Substantia nigra (tissue), 51 donors: ENCODE measurements at places on chromosomes 6 and 20.

GRCh38 chr6:41584668-41585205, 38.6 kb downstream of the FOXP4 start:
- DNase-seq = no peak

GRCh38 chr20:21395666-21396598, 1.4 kb downstream of the NKX2-4 start:
- no peak for DNase-seq

DNA sequence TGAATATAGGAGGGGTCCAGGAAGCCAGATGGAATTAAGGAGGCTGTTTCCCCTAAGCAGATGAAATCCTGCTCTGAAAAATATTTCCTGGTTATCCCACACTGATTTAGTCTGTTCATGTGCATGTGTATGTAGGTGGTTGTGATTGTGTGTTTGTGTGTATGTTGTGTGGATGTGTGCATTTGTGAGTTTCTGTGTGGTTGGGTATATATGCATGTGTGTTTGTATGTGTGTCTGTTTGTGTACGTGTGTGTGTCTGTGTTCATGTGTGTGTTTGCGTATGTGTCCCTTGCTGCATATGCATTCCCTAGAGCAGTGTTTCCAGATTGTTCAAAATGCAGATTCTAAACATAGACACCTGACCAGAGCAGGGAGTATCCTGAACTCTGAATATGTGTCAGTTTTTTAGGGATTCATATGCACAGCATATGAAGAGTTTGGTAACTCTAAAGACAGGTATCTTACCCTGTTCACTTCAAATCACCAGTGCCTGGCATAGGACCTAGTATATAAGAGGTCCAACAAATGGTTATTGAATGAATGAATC, 239.8 kb downstream of the MAFB start:
- DNase-seq = no peak

DNA sequence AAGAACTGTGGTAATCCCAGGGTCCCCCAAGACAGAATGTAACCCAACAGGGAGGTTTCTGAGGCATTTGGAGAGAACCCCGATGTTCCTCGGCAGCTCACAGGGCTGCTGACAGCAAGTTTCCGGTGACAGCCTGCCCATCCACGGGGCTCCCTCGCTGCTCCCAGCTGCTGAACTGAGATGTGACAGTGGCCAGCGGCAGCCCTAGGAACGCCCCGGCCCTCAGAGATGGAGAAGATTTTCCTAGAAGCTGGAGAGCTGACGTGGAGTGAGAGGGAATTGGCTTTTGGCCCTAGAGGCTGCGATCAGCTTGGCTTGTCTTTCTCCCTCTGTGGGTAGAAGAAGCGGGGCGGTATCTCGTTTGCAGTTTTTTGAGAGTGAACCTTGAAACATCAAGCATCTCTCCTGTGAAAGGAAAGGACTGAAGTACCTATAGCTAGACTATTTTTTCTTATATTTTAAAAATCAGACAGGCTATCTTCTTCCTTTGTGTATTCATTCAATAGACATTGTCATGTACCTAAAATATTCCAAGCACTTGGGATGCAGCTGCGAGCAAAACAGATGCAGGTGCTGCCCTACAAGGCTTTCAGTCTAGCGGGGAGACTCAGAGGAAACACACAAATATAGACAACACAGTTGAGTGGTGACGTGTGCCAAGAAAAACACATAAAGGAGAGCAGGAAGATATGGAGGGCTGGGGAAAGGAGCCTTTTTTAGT, 28.4 kb upstream of the NFATC2 start:
- DNase-seq = no peak

DNA sequence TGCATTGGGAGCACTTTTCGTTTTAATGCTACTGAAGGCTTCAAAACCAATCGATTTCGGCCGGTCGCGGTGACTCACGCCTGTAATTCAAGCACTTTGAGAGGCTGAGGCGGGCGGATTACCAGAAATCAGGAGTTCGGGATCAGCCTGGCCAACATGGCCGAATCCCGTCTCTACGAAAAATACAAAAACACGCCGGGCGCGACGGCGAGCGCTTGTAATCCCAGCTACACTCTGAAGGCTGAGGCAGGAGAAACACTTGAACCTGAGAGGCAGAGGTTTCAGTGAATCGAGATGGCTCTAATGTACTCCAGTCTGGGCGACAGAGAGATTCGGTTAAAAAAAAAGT, 58.4 kb downstream of the TRIM38 start:
- peak; percentile 37 for DNase-seq

- DNase-seq = no peak
Measured at GRCh38 chr6:2853769-2854395, 12.2 kb upstream of the SERPINB1 start.

DNA sequence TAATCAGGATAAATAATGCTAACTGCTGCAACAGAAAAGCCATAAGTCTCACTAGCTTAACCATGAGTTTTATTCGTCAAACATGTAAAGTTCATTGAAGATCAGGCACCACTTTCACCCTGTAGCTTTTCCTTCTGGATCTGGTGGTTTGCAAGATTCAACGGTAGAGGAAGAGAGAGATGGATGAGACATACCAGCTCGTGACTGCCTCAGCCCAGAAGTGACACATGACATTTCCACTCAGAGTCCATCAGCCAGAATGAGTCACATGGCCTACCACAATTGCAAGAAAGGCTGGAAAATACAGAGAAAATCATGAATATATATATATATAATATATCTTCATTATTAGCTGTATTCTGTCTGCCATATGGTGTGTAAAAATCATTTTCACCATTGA, 29.0 kb downstream of the SPTLC3 start:
- no peak for DNase-seq

DNA sequence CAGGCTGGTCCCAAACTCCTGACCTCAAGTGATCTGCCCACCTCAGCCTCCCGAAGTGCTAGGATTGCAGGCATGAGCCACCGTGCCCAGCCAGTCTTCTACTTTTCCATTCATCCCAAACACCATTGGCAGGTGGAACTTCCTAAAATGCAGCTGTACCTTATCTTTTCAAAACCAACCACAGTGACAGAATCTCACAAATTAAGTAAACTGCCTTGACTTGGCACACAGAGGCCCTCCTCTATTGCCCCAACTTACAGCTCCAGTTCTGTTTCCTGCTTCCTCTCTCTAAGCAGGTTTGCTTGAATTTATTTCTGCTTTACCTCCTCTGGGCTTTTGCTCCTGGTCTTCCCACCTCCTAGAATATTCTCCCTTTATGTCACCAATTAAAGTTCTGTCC, 7.6 kb downstream of the MYB start:
- no peak for DNase-seq

GRCh38 chr6:166957087-166957804, 896 bp upstream of the RNASET2 start:
- no peak for DNase-seq

DNA sequence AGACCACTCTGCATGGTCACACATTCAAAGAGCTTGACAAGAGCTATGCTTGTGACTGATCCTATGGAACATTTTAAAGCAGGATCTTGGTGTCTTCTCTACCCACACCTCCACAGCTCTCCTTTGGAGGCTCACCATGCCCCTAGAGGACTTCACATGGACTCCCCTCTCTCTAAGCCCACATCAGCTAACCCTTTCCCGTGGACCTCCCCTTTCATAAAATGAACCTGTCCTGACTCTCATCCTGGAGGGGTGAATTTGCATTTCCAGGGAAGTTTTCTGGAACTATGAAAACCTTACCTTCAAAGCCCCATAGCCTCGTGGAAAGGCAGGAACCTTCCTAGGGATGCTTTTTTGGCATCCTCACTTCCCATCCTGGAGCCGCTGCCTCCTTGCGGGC, 184.4 kb upstream of the SUPT3H start:
- no peak for DNase-seq

DNA sequence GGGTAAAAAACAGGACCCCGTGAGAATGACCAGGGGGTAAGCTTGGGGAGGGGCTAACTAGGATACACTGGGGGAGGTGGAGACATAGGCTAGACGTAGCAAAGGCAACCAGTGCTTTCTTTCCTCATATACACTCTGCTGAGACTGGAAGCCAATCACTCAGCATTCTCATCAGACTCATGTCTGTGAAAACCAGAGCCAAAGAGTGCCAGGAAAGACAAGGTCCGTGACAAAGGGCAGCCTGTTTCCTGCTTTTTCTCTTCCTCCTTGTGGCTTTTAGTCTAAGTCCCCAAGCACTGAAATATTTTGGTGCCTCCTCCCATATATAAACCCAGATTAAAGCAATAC, 97.9 kb upstream of the NEDD9 start:
- peak; percentile 8 for DNase-seq

- DNase-seq = no peak
Measured at GRCh38 chr20:14498772-14499171, 161.4 kb upstream of the FLRT3 start.

DNA sequence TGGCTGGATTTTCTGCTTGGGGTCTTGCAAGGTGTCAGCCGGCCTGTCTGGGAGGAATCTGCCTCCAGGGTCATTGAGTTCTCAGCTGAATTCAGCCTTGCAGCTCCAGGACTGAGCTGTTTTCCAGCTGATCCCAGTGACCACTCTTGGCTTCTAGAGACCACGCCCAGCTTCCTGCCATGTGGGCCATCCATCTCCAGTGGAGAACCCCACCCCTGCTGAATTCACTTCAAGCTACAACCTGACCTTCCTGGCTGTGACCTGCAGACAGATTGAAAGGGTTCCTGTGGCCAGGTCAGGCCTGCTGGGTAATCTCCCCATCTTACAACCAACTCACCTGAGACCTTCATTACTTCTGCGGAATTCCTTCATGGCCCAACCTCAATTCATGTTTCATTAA, 26.5 kb upstream of the SYNDIG1 start:
- DNase-seq = no peak

DNA sequence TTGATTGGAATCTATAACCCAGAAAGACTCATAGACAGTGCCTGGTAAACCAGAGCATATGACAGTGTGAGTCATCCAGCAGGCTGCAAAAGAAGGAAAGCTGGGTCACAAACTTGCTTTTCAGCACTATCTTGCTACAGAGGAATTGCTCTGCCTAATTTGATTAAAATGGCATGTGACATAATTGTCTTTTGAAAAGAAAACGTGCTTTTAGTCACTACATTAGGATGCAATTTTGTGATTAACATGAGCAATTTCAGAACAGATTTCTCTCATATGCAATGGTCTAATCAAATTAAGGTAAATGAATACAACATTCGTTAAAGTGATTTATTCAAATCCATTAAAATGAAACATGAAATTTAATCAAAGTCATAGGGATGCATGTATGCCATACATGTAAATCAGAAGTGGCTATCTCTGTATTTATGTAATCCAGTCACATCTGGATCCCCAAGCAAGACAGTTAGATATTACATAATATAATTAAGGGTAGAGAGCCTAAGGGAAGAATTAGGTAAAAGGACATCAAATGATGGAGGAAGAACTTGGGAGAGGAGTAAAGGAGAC, 400.0 kb upstream of the HTR1E start:
- DNase-seq = no peak

- DNase-seq = no peak
Measured at GRCh38 chr6:31758281-31758680, 4.2 kb upstream of the SAPCD1 start.

GRCh38 chr20:10676518-10676917, 2.7 kb upstream of the JAG1 start:
- DNase-seq = no peak

DNA sequence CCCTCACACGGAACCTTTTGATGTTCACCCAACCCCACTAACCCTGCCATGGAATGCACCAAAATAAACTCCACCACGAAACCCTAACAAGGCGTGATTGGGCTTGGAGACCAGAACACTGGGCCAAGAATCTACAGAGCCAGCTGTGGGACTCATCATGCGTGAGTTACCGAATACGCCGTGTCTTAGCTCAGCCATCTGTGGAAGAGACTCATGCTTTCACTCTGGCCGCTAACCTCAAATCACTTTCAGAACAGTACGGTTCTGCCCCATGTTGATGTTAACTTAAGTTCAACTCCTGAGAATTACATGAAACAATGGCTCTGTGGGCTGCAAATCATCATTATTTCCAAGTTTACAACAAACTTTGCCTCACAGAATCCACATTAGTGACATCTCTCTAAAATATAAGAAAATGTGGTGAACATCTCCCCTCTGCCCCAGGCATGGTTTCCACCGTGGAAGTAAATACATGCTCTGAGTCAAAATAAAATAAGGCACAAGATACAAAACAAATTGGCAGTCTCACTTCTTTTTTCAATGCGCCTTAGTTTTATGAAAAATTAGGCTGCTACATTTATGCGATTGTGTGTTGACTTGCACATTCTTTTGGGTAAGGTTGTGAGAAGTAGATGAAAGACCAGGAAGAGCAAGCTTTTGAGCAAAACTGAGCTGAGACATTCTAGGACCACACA, 308.9 kb upstream of the EXOC2 start:
- DNase-seq = no peak

DNA sequence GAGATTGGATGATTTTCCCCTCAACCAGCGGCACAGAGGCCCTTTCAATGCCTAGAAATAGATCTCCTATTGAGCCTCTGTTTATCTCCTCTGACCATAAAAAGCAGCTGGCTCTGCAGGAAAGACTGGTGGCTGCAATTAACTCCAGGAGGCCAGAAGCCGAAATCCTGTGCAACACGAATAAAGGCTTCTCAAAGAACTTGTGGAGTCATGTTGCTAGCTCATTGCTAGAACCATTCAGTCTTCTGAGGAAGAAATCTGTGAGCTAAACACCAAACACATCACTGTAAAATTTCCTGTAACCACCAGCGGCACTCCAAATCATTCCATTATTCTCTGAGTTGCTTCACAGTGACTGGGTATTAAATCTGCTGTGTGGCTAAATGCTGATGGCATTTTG, 49.1 kb upstream of the TPD52L1 start:
- no peak for DNase-seq

DNA sequence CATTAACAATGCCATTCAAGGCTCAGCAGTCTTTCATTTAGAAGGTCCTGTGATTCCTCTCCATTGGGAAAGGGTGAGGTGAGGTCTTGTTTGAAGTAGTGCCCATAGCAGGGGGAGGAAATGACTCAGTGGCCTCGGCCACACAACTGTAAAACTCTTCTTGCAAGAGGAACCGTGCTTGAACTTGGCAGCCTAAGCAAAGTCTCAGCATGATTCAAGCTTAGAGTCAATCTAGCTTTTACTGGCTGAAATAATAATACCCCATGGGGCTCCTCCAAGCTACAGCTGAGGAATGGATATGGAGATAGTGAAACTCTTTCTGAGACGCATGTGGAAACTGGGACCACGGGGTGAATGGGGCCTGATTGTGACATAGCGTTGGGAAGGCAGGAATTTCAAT, 428.2 kb downstream of the BMP2 start:
- DNase-seq = no peak

DNA sequence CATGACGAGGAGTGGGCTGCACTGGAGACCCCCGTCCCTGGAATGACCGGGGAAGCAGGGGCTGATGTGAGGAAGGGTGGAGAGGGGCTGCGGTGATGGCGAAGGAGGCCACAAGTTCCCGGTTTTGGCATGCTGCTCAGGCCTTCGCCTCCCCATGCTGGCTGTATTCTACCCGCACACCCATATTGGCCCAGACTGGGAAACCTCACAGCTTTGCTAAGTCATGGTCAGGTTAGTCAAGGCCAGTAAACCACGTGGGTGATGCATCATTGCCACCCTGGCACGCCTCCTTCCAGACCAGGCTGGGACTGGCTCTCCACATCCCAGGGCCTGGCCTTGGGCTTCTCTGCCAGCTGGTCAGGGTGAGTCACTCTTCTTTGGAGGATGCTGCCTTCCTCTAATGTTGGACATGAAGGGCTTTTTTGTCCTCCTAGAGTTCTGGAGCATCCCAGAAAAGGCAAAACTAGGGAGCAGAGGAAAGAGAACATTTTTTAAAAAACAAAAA, 53.8 kb downstream of the PCNA start:
- no peak for DNase-seq
